ENCODE measurements at places on chromosomes 5 and 9.

- DNase-seq: no peak
Measured at GRCh38 chr5:58013542-58014258, 446.2 kb downstream of the PLK2 start.

GRCh38 chr9:129722913-129723312 is 29.9 kb downstream of the PTGES start:
- DNase-seq: no peak

DNA sequence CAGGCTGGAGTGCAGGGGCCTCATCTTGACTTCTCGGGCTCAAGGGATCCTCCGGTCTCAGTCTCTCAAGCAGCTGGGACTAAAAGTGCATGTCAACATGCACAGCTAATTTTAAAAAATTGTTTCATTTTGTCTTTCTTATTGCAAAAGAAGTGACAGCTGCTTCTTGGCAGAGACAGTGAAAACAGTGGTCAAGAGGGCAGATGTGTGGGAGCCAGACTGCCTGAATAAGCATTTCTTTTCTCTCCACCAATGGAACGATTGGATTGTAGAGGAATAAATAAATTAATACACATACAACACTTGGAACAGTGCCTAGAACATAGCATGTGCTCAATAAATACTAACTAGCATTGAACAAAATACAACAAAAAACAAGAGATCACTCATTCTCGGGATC is 27.4 kb upstream of the KIF4B start:
- DNase-seq: no peak

DNA sequence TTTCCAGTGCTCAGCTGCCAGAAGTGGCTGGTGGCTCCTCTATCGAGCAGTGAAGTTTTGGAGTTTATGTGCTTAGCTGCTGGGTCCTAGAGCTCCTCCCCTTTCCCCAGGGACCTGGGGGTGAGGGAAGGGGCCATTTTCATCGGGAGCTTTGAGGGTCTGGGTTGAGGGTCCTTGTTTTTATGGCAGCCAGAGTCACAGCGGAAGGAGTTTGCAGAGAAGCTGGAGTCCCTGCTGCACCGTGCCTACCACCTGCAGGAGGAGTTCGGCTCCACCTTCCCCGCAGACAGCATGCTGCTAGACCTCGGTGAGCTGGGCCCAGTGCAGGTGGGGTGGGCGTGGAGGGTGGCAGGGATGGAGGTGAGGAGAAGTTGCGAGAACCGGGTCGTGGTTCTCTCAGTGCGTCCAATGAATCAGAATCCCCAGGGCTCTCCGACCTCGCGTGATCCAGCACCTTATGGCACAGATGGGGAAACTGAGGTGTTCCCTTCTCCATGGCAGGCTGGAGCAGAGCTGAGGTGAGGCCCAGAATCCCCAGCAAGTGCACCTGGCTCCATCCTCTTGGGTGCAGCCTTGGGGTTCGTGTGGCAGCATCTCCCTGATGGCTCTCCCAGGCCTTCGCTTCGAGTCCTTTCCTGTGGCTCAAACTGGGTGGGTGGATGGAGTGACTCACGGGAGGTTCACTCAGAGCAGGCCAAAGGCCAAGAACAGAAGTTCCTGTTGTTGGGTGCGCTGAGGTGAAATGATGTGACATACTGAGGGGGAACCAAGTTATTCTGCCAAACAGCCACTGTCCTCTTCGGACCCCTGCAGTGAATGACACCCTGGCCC is 21.7 kb upstream of the DOLPP1 start:
- DNase-seq: no peak
